ENCODE measurements at places on chromosomes 6 and 20.
A peak's percentile ranks its signal among the peaks of the same experiment; 100 is the strongest.

DNA sequence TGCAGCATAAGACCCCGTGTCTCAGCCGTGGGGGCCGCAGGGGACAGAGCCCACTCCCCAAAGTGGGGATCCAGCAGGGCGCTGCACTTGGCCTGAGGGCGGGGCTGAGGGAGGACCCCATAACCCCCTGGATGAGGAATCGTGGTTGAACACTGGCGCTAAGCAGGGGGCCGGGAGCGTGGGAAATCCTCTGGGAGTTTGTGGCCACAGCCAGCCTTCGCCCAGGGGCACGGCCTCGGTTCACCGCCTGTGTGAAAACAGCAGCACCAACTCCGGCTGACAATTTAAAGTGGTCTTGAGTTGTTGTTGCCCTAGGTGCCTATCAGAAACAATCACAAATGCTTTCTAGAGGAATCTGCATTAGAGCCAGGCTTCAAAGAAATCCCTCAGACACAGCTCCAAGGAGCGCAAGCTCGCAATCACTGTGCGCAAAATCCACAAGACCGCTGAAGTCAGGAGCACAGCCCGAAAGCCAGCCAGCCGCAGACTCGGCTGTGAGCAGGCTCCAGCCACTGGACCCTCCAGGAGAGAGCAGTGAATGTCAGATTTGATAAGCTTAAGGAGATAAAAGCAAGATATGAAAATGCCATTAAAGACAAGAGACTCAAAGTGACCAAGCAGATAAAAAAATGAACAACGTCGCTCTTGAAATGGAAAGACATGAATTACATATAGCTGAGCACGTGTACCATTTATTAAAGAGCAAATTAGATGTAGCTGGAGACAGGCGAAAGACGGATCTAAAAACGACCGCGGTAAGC lies 10.9 kb upstream of the RPS6KA2 start:
- no peak for ATAC-seq

GRCh38 chr20:17390655-17391054 lies 140.5 kb downstream of the BFSP1 start:
- no peak for ATAC-seq

- ATAC-seq: no peak
These were observed 211.4 kb downstream of the ESR1 start for GRCh38 chr6:152018876-152019275.

DNA sequence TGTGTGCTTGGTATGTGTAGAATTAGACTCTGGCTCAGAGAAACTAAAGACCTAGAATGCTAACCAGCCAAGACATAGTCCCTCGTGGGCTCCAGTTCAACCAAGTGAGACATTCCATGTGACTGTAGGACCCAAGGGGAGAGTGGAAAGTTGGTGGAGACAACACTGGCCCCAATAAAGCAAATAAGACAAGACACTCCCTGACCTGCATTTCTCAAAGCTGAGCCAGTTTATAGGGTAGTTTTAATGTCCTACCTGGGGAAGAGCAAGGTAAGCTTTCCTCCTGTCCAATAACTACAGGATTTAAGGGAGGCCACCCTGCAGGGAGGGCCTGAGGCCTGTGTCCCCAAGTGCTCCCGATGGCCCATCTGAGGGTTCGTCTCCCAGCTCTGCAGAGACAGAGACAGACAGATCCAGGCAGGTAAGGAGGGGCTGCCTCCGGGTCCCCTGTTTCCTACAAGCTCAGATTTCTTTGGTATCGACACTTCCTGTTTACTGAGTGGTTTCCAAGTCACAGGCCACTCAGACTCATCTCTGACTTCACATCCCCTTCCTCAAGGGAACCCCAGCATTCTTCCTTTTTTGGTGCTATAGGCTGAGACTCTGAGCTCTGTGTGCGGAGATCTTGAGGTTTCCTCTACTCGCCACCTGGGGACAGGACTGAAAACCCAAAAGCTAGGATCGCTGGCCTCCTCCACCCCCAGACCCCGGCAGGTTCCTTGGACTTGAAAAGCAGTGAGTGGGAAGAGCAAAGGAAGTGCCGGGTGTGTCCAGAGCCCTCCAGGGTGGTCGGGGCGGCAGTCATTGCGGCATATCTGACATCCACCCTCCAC lies 92.4 kb downstream of the PRND start:
- ATAC-seq: peak; percentile 80

GRCh38 chr6:9138936-9139335 lies 703.6 kb upstream of the SLC35B3 start:
- no peak for ATAC-seq

- no peak for ATAC-seq
These were observed 38.5 kb downstream of the PANK2 start for GRCh38 chr20:3927486-3928291.

- peak; percentile 75 for ATAC-seq
These were observed 694.9 kb downstream of the PRKN start for GRCh38 chr6:162032620-162033019.

GRCh38 chr20:52031563-52032303 lies 159.8 kb downstream of the ZFP64 start:
- ATAC-seq: peak; percentile 78

DNA sequence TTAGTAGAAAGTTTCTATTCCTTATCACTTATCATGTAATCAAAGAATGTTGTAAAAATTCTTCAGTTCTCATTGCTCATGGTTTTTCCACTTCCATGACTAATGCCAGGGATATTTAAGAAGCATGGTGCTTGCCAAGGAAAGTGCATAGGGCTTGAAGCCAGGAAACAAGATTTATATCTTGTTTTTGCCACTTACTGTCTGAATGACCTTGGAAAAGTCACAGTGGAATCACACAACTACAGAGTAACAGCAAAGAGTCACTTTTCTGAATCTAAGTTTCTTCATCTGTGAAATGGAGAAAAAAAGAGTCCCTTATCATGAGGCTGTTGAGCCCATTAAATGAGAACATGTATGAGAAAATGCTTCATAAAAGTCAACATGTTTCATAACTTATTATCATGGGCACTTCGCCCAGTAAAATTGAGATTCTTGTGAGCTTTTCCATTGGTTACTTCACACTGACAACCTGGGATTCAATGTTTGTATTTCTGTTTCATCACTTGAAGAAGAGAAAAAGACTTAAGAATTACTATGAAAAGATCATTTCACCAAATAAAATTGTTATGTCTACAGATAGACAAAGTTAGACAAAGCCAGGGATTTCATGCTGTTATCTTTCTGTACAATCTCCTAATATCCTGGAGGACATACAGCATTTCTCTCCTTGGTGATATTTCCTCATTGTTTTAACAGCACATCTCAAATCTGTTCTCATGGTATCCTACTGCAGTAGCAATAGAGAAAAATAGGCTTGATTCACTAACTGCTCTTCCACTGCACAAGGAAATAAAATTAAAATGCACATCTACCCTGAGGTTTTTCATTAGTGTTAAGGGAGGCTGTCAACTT lies 7.6 kb upstream of the BMP5 start:
- no peak for ATAC-seq

DNA sequence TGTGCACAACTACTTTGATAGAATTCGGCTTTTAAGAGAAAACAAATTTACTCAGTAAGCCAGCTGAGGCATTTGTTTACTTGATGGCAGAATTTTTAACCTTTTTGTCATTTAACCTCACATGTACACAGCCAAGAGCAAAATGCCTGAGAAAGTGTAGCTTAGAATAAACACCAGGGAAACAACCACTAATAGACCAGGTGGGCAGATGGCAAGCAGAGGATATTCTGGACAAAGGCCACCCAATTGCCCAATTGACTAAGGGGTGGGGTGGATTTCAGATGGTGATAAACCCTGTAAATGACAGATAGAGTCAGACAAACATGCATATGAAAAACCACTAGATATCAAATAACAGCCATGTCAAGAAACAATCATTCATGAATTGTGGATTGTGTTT lies 190.7 kb upstream of the FBXL4 start:
- ATAC-seq: no peak
